ENCODE measurements at places on chromosomes 16 and 17.

DNA sequence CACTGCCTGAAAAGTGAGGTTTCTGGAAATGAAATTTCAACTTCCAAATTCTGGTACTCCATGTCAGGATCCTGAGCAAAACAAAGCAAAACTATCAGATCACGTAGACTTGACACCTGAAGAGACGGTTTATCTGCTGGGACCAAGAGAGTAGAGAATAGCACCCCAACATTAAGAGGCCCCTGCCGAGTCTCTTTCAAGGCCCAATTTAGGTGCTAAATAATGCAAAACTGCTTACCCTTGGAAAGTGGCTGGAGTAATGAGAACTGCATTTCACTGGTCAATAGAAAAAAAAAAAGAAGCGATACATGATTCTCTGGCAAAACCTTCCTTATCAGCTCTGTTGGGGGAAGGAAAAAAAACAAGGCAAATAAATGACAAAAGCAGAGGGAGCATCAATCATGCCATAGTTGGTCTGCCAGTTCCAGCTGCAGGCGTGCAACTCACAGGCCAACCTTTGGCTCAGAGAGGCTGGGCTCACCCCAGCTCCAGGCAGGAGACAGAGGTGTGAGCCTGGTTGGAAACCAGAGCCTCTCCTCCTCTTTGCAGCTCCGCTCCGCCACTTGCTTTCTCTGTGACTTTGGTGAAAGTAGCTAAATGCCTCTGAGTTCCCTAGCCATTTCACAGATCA is 595.2 kb downstream of the TOX3 start:
- H3K27me3 ChIP-seq, result no peaks in the 10 kb centered on the region
- DNase-seq, result no peak

GRCh38 chr16:73122604-73123391 is 74.9 kb upstream of the ZFHX3 start:
- H3K36me3 ChIP-seq, result no peaks in the 10 kb centered on the region
- no peaks in the 10 kb centered on the region for H3K27me3 ChIP-seq
- H3K4me3 ChIP-seq, result no peak overlapping the region
- H3K4me1 ChIP-seq, result no peaks in the 10 kb centered on the region

DNA sequence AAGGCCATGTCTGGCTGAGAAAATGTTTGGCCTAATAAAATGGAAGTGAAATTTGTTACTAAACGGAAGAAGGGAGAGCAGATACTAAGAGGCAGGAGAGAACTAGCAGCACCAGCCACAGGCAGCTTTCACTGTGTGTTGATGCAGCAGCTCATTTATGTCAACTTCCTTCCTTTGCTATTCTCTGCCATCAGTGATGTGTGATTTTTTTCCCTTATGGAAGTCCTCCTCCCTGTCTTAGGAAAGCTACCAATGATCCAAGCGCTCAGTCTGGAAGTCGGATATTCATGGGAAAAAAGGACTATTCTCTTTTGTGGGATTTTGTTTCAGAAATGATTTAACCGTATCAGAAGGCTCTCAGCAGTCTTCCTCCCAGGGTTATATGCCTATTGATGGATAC is 1629.2 kb downstream of the CDH8 start:
- H3K27ac ChIP-seq, result no peak overlapping the region
- no peaks in the 10 kb centered on the region for H3K4me1 ChIP-seq
- no peaks in the 10 kb centered on the region for H3K36me3 ChIP-seq
- DNase-seq, result no peak
- H3K27me3 ChIP-seq, result no peaks in the 10 kb centered on the region

GRCh38 chr17:7636163-7636562 is 6.2 kb downstream of the SHBG start:
- no peaks in the 10 kb centered on the region for H3K4me1 ChIP-seq
- no peaks in the 10 kb centered on the region for H3K36me3 ChIP-seq
- DNase-seq, result no peak
- H3K4me3 ChIP-seq, result no peak overlapping the region

- no peak overlapping the region for H3K4me3 ChIP-seq
- peaks cover 16% of the 10 kb centered on the region for H3K4me1 ChIP-seq
- H3K36me3 ChIP-seq, result peaks cover 4% of the 10 kb centered on the region
Measured at GRCh38 chr17:50203086-50203485, 1.7 kb upstream of the COL1A1 start.

DNA sequence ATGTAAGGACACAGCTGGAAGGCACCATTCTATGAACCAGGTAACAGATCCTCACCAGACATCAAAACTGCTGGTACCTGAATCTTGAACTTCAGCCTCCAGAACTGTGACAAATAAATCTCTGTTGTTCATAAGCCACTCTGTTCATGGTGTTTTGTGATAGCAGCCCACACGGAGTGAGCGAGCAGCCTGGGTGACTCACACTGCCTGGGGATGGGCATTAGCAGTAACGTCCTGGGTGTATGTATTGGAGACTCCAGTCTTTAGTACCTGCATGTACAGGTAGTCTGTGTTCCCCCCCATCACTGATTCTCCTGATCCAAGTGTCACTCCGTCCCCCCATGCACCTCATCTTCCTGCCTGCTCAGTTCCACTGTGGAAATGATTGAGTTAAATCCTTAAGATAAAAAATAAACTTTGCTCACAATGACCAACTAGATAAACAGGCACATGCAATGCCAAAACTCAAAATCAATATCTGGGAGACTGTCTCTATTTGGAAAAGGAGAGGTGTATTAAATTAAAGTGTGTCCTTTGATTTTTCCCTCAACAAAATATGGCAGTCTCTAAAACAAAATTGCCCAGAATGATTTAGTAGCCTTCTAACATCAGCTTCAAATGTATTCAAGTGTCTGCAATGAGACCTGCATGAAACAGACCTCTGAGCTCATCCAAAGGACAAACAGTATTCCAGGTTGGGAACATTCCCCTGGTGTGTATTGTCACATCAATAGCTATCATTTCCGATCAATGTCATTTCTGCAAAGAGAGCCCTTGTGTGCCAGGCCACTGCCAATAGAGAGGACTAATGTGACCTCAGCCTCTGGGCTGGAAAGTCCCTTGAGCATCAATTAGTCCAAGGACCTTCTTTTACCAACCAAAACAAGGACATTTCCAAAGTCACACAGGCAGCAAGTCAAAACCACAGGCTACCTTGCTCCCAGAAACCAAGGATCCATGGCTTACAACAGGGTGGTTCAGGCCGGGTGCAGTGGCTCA is 12.2 kb upstream of the VAT1L start:
- peaks cover 3% of the 10 kb centered on the region for H3K36me3 ChIP-seq
- no peak overlapping the region for H3K4me3 ChIP-seq
- no peak for DNase-seq
- no peaks in the 10 kb centered on the region for H3K4me1 ChIP-seq
- H3K27ac ChIP-seq, result no peak overlapping the region
- peaks cover 38% of the 10 kb centered on the region for H3K27me3 ChIP-seq

- H3K4me3 ChIP-seq, result no peak overlapping the region
- peaks cover 6% of the 10 kb centered on the region for H3K36me3 ChIP-seq
- H3K4me1 ChIP-seq, result no peaks in the 10 kb centered on the region
- H3K27me3 ChIP-seq, result no peaks in the 10 kb centered on the region
- no peak overlapping the region for H3K27ac ChIP-seq
- DNase-seq, result no peak
Measured at GRCh38 chr16:3988824-3989223, 108.3 kb upstream of the CREBBP start.

DNA sequence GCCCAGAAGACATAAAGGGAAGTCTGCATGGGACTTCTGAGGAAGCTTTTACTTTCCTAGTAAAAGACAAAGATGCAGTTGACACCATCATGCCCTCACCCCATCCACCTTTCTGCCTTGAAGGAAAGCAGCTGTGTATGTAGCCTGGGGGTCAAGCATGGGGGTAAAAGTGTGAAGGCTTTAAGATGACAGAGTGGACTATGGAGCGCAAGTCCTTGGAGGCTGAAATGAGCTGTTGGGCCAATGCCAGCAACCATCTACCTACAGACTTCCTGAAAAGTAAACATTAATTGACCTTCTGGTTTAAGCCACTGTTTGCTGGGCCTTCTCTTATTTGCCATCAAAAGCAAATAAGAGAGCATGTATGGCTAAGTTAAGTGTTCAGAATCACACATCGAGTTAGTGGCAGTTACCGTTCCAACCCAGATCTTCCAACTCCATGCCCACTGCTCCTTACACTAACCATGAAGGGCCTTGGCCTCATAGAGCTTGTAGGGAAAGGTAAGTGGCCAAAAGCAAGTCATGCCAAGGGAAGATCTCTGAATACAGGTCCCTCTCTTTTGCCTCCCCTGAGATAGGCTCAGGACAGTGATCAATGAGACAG is 30.0 kb downstream of the SLC13A5 start:
- H3K36me3 ChIP-seq, result peaks cover 2% of the 10 kb centered on the region
- no peak overlapping the region for H3K27ac ChIP-seq
- no peak overlapping the region for H3K4me3 ChIP-seq
- no peak for DNase-seq
- H3K27me3 ChIP-seq, result peaks cover 86% of the 10 kb centered on the region

GRCh38 chr17:623121-623520 is 91.5 kb downstream of the VPS53 start:
- no peak for DNase-seq
- H3K36me3 ChIP-seq, result peaks cover 31% of the 10 kb centered on the region
- H3K27me3 ChIP-seq, result no peaks in the 10 kb centered on the region

GRCh38 chr16:14088155-14088753 is 17.1 kb downstream of the MRTFB start:
- no peaks in the 10 kb centered on the region for H3K36me3 ChIP-seq
- H3K27ac ChIP-seq, result no peak overlapping the region
- no peak for DNase-seq
- H3K4me3 ChIP-seq, result no peak overlapping the region

DNA sequence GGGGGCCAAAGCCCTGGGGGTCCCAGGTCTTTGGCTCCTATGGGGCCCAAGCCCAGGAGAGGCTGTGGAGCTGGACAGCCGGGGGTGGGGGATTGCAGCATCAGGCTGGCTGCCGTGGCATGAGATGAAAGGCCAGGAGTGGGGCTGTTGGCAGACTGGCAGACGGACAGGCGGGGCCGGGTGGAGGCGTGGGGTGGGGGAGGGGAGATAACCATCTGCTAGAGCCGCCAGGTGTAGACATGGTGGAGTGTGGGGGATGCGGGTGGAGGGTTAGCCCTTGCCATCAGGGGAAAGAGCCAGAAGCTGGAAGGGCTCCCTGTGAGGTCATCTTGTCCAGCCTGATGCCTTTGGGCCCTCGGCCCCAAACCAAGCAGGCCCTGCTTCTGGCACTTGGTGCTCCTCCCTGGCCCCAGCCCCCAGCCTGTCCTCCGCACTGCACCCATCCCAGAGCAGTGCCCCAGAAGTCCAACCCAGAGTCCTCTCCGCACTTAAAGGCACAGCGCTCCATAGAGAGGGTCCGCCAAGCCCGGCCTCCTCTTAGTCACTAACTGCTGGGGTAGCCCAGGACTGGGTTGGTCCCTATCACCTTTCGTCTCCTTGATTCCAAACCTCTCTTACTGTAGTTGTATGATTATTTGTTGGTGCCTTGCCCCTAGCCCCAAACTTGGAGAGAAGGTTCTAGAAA is 33.3 kb upstream of the DLX4 start:
- H3K4me1 ChIP-seq, result no peaks in the 10 kb centered on the region
- peaks cover 79% of the 10 kb centered on the region for H3K27me3 ChIP-seq
- no peak overlapping the region for H3K27ac ChIP-seq
- H3K4me3 ChIP-seq, result no peak overlapping the region
- no peaks in the 10 kb centered on the region for H3K36me3 ChIP-seq

DNA sequence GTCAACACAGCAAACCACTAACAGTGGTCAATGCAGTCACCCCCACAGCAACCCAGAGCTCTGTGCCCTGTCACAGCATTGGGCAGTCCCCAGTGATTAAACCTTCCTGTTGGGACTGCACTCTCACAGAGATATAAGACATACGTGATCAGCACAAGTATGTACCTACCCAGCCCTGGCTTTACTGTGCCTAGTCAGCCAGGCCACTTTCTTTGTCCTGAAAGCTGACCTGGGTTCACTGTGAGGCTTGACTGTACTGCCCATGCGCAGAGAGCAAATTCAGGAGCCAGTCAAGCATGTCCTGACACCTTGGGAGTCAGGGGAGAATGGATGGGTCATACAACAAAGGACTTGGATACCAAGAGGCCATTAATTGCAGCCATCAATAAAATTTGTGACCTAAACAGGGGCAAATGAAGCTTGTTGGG is 10.9 kb upstream of the TMEM170A start:
- no peaks in the 10 kb centered on the region for H3K36me3 ChIP-seq
- no peaks in the 10 kb centered on the region for H3K4me1 ChIP-seq
- H3K27me3 ChIP-seq, result peaks cover 16% of the 10 kb centered on the region
- no peak overlapping the region for H3K4me3 ChIP-seq
- no peak for DNase-seq

DNA sequence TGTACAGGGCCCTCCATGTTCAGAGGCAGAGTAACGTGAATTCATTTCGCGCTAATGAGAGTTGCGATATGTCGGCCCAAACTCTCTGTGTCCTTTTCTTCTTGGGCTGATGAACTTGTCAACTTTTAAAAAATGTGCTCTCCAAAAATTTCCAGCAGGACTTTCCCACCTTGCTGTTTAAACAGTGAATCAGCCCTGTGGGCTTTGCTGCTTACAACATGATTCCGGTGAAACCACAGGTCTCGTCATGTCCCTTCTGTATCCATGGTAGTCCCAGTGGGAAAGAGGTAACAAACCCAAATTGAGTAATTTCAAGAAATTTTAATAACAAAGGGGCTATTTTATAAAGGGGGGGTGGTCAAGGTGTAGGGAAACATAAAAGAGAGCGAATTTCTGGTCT is 612.9 kb downstream of the MAF start:
- no peaks in the 10 kb centered on the region for H3K27me3 ChIP-seq
- H3K36me3 ChIP-seq, result peaks cover 2% of the 10 kb centered on the region

- DNase-seq, result no peak
- H3K27me3 ChIP-seq, result peaks cover 35% of the 10 kb centered on the region
- no peaks in the 10 kb centered on the region for H3K36me3 ChIP-seq
- H3K4me1 ChIP-seq, result no peaks in the 10 kb centered on the region
Measured at GRCh38 chr16:21190599-21190998, 20.8 kb downstream of the ZP2 start.

DNA sequence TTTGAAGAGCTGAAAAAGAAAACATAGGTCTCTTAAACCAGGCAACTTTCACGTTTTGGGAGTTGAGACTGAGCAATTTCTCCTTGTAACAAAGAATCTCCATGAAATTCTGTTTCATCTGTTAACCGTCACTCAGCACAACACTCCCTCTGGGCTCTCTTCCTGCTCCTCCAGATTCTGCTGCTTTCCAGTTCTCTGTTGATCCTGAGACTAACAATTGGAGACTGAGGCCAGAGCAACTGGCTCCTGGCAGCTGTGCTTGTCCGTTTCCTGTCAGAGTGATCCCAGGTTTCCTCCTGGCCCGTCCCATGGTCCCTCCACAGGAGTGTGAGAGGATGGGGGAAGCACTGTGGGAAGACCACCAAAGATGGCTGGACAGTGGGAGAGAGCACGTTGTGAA is 32.5 kb downstream of the IST1 start:
- no peaks in the 10 kb centered on the region for H3K27me3 ChIP-seq

All from central memory CD8-positive, alpha-beta T cell (primary cell).